Activated T-helper 1 cell treated with Interleukin-2 at 50 U/mL for 16 hours (primary cell): ENCODE measurements at places on chromosomes 7 and 10.
A peak's percentile ranks its signal among the peaks of the same experiment; 100 is the strongest.

DNA sequence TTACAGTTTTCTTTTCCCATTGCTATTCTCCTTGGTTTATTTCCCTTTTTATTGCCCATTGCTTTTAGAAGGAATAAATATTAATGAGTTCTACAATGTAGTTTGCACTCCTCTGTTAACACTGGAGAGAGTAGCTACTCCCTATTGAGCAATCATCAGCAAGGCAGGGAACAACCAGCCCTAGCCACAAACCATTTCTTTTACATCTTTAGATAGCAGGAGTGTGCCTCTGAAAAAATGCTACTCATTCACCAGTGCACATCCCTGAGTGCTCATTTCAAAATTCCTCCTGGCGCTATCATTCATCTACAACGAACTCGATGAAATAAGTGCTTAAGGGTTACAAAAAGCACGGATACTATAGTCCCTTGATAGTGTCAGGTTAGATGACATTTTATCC is 252.9 kb downstream of the THSD7A start:
- DNase-seq = no peak

DNA sequence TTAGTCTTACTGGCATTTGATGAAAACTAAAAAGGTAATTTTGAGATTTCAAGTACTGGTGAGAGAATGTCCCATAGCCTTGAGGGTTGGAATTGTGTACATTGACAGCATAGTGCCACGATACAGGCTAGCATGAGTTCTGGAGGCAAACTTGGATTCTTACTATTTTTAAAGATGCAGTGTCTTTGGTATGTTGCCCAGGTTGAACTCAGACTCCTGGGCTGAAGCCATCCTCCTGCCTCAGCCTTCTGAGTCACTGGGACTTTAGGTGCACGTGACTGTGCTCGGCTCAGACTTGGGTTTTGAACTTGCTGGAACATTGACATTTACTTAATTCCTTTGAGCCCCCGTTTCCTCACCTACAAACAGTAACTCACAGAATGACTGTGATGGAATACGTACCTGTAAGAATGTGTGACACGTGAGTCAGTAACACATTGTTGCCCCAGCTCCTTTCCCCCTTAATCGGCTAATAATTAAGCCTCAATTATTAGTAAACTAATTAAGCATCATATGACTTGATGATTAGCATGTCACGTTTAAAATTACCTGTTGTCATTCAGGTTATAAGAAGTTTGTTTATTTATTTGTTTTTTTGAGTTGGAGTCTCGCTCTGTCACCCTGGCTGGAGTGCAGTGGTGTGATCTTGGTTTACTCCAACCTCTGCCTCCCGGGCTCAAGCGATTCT is 10.6 kb downstream of the DNAJB6 start:
- DNase-seq = no peak

DNA sequence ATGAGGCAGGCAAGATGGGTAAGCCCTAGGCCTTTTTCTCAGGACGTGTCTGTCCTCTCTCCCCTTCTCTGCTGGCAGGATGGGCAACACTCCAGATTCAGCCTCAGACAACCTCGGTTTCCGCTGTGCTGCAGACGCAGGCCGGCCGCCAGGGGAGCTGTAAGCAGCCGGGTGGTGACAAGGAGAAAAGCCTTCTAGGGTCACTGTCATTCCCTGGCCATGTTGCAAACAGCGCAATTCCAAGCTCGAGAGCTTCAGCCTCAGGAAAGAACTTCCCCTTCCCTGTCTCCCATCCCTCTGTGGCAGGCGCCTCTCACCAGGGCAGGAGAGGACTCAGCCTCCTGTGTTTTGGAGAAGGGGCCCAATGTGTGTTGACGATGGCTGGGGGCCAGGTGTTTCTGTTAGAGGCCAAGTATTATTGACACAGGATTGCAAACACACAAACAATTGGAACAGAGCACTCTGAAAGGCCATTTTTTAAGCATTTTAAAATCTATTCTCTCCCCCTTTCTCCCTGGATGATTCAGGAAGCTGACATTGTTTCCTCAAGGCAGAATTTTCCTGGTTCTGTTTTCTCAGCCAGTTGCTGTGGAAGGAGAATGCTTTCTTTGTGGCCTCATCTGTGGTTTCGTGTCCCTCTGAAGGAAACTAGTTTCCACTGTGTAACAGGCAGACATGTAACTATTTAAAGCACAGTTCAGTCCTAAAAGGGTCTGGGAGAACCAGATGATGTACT is 13.1 kb downstream of the PHKG1 start:
- no peak for DNase-seq

GRCh38 chr10:13990392-13990805 is 340.3 kb downstream of the FRMD4A start:
- DNase-seq = no peak

DNA sequence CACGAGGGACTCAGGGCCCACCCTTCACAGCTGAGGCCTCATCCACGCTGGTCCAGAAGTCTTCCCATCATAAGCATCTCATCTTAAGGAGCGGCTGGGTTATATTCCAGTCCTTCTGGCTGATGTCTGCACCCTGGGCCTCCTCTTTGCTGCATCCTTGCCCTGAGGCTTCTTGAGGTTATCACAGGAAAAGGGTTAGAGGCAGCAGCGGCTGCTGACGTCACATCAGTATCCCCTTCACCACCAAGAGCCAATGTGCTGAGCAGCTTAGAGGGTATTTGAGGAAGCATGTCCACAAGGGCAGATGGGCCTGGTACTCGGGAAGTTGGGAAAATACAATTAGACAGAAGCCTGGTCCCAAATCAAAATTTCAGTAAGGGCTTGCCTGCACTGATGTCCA is 125.1 kb downstream of the PLXNA4 start:
- DNase-seq = no peak

- DNase-seq = no peak
Observed at GRCh38 chr7:7946486-7946885, 22.1 kb upstream of the GLCCI1 start.

DNA sequence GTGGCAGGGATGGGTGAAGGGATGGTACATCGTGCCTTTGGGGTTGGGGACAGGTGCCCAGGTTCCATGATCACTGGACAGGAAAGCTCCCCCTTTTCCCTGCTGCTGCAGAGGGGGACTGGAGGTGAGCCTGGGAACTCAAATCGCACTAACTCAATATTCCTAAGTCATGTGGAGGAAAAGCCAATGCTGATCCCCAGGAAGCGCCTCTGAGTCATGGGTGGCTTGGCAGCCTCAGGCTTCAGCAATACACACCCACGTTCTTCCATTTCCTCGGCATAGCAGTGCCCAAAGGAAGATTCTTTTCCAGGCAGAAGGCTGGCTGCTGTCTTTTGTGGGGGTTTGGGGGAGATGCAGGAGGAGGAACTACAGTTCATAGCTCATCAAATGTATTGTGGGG is 165.8 kb downstream of the CCDC3 start:
- DNase-seq = no peak

- no peak for DNase-seq
Observed at GRCh38 chr7:146591976-146592375, 475.4 kb downstream of the CNTNAP2 start.

GRCh38 chr10:78556705-78557432 is 511.9 kb upstream of the ZMIZ1 start:
- no peak for DNase-seq

DNA sequence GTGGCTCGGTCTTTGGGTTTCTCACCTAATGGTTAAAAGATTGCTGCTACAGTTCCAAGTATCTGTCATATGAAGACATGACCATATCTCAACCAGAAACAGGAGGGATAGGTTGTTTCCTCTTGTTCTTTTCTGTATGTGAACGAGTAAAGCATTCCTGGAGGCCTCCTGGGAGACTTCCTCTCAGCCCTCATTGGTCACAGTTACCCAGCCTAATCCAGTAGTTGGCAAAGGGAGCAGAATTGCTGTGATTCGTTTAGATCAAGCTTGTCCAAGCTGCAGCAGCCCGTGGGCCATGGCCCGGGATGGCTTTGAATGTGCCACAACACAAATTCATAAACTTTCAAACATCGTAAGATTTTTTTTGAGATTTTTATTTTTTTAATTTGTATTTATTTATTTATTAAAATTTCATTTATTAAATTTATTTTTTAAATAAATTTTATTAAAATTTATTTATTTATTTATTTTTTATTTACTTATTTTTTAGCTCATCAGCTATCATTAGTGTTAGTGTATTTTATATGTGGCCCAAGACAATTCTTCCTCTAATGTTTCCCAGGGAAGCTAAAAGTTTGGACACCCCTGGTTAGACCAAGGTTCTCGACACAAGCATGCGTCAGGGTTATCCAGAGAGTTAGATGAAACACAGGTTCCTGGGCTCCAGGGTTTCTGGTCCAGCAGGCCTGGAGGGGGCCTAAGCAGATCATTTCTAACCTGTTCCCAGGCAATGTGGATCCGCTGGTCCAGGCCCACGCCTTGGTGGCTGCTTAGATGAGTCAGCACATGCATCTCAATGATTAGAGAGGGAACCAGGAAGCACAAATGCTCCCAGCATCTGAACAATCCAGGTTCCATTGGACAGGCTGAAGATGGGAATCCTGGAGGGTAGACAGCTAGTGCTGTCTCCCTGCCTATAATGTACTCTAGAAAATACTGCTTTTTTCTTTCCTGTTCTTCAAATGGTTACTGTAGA is 25.6 kb downstream of the CDC123 start:
- no peak for DNase-seq

DNA sequence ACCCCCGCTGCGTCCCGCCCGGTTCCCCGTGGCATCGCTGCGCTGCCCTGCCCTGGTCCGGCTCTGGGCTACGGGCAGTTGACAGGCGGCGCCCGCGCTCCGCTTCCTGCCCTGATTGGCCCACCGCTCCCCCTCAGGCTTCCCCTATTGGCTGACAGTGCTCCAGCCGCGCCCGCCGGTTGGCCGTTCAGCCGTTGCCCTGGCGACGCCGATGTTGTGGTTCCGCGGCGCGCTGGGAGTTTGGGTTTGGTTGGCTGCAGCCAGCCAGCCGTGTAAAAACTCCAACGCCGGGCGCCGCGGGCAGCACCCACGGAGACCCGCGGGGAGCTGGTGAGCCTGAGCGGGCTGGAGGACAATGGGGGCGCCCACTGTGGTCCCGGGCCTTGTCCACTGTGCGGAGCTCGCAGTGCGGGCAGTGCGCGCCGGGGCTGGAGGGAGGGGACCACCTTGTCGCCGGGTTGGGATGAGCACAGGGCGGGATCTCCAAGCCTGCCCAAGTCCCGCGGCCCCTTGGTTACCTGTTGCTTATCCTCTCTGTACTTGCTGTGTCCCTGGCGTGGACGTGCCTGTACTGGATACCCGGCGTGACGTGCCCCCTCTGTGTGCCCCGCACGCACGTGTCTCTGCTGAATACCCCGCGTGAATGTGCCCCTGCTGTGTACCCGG is at the start of gene C7orf57:
Gene C7orf57 (plus strand): TSS at position 243 of the 666 bp plus-strand sequence. CDS start 766 bp downstream, outside the sequence.
- DNase-seq = peak; percentile 74
